NCI-H1417 (cell line): ENCODE measurements at places on chromosomes 2 and 18.

DNA sequence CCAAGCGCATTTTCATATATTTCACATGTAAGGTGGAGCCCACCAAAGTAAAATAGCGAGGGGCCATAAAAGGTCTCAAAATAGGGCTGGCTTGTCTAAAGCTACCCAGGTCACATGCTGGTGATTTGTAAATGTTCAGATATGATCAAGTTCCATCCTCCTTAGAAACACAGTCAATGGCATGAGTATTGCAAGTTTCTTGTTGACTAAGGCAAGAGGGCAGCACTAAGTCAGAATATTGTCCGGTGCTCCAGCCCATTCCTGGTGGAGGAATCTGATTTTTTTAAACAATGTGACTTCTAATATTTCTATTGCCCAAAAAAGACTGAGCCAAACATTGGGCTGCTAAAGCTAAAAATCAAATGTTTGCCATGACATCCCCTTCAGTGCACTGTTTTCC, 85.1 kb downstream of the LAMA1 start:
- no peak for DNase-seq

- DNase-seq: no peak
These were observed 169.0 kb upstream of the HAAO start for GRCh38 chr2:42961385-42961811.

DNA sequence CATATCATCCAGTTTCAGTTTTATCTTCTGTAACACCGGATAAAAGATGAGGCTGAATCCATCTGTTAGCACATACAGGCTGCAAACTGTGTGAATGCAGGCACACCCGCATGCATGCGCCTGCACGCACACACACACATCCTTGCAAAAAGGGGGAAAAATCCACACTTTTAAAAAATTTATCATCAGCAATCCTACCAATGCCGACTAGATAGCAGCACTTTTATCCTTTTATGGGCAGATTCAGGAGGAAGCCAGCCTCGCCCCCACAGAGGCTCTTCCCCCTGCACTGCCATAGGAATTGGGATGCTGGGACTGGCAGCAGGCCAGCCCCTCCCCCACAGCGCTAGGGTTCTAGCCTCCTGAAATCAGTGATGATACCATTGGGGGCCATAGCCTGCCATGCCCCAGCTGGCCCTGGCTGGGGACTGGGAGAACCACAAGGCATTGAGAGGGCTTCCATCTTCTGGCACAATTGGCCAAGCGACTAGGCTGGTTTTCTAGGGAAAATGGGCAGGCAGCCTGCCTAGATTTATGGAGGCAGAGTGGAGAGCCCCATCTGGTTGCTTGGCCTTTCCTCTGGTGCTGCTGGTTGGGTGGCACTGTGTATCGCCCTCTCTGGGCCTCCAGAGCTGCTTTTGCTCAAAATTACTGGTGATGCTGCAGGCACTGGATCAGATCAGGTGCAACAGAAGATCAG, 25.5 kb downstream of the CYRIA start:
- DNase-seq: no peak

DNA sequence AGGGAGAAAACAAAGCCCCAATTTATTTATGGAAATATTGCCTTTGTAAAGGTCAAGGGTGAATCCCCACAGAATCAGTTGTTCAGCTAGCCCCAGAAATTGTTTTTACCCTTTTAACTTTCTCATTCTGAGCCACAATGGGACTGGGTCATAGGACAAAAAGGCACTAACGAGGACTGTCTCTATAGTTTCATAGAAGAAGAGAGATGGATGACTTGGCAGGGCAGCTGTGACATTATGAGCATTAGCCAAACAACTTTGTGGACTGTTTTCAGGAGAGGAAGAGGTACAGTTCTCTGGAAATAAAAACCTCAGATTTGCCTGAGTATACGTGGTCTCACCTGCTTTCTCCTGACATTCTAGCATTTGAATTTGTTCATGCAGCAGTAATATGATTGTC, 1155.8 kb upstream of the CHAC2 start:
- peak; percentile 80 for DNase-seq

- no peak for DNase-seq
These were observed 1.3 kb downstream of the ATP5F1A start for GRCh38 chr18:46096651-46097300.

DNA sequence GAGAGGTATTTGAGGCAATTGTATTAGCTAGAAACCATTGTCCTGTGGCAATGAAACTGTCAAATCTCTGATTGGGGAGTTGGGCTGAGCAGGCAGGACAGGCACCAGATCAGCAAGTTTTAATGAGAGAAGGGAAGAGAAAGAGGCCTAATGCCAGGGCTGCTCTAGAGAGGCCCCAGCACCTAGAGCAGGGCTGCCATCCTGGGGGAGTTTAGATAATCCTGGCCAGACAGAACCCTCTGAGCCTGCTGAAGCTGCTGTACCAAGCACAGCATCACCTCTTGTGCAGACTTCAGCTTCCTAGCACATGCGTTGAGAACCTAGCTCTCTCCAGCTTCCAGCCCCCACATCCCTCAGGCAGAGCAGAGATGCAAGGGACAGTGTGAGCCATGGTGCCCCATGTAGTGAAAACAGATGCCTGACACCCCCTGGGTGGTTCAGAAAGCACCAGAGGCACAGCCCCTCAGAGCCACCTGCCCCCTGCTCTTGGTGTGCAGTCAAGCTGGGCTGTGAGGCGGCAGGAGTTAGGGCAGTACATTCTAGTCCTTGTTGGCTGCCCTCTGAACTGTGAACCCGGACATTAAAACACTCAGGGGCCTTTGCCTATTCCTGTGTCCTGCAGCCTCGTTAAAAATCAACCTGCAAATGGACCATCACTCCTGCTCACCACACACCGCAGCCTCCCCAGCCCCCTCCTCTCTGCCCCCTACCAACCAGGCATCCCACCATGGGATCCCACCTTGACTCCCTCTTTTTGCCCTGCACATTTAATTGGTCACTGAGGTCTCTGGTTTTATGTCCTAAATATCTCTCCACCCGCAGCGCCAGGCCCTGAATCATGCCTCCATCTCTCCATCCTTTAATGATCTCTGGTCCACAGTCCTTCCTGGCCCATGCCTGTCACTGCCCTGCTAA, 52.7 kb downstream of the ADD2 start:
- peak; percentile 7 for DNase-seq

DNA sequence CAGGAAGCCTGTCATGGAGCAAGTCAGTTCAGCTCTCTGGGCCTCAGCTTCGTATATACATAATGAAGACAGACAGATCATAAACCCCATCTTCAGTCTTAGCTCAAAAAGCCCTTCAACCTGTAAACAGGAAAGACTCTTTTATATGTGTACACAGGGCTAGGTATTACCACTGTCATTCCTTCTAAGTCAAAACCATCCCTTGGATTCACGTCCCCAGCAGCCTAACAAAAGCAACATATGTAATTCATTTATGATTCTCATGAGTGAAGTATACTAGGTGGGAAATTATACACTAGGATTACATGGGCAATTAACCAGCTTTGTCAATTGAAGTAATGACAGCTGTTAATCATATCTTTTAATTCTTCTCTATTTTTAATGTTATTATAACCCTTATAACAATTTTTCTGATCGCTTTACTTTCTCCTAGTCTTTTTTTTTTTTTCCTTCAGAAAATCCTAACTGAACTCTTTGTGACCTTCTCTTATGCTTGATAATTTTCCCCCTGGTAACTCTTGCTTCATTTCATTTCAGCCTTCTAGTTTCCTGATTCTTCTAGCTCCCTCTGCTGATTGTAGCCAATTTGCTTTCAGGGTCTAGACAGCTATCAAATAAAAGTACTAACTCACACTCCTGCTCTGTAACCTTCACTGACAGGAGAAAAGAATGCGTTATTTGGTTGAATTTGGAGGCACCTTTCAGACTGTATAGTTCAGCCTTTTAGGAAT, 99.7 kb downstream of the RBM43 start:
- DNase-seq: peak; percentile 90

- no peak for DNase-seq
These were observed 129.9 kb upstream of the CHST9 start for GRCh38 chr18:27314996-27315395.

DNA sequence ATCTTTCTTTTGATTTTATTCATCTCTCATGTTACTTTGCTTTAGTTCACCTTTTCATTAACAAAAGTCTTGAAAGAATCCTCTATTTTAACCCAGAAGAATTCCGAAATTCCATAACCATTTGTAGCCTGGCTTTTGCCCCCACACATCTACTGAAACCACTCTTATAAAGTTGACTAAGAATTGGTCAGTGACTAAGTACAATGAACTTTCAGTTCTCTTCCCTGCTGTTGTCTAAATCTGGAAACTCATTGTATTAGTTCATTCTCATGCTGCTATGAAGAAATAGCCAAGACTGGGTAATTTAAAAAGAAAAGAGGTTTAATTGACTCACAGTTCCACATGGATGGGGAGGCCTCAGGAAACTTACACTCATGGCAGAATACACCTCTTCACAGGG, 49.9 kb upstream of the PNPT1 start:
- DNase-seq: no peak

DNA sequence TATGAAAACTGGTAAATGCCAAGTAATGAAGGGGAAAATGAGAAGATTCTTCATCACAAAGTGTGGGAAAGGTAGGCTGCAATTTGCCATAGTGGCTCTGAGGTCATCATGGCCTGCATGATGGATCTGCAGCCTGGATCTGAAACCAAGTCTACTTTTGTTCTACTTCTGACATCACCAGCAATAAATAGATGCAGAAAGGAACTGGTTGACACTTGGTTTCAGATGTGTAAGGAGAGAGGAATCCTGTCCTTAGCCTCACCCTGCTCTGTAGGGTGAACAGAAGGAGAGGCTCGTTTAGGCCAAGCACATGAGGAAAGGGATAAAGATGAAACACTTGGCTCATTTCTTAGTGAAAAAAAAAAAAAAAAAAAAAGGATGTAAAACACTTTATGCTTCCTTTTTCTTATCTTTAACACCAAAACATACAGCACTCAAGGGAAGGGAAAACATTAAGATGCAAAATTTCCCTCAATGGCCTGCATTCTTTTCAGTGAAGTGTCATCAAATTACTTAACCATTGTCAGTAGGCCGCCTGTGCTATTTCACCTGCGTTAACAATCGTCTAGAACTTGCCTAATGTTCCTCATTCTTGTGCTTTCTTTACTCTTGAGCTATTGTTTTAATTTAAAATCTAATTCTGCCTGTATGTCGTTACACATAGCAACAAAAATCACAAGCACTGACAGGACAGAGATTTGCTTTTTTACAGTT, 3.9 kb downstream of the NEB start:
- DNase-seq: peak; percentile 7

GRCh38 chr2:160491911-160492371, 1.7 kb downstream of the RBMS1 start:
- DNase-seq: no peak

DNA sequence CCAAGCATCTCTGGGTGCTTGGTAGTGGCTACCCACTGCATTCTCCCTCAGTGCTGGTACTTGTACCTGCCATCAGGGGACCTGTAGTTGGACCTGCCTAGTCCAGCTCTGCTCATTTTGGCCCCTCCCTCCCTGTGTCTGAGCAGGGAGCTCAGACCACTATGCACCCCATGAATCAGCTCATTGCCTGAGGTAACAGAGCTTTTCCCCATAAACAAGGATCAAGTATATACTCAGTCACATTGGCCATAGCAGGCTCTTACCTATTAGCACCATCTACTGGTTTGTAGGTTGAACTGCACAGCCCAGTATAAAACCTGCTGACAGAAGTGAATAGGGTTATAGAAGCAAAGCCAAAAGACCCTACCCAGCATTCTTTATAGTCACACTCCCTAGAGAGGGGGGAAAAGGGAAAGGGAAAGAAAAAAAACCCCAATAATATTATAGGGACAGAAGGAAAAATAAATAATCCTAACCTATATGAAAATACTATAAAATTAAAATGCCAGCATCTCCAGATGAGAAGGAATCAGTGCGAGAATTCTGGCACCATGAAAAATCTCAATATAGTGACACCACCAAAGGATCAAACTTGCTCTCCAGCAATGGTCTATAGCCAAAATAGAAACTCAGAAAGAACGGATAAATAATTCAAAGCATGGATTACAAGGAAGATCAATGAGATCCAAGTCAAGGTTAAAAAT, 6.9 kb upstream of the FLACC1 start:
- DNase-seq: peak; percentile 11

- DNase-seq: no peak
These were observed 134.4 kb downstream of the MBP start for GRCh38 chr18:76997951-76998808.

GRCh38 chr2:41283079-41283775, 764.6 kb upstream of the PKDCC start:
- DNase-seq: peak; percentile 39

GRCh38 chr18:34003687-34004086, 221.0 kb downstream of the NOL4 start:
- no peak for DNase-seq

DNA sequence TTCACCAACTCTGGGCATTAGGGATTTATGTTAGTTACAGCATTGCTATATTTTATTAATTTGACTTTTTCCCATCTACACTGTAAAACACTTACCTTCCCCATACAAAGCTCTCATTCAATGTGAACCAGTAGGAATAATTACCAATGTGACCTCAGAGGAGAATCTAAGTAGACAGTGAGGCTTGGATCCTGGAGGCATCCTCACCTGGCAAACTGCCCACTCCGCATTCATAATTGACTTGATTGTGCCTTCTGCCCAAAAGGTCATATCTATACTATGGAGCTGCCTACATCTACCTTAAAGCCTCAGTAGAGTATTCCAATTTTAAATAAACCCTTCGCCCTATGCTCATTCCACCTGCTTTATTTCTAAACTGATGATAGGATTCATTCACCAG, 45.4 kb upstream of the SCN1A start:
- no peak for DNase-seq

- no peak for DNase-seq
These were observed 39.5 kb upstream of the FHL2 start for GRCh38 chr2:105438104-105438929.

- no peak for DNase-seq
These were observed 125.4 kb upstream of the RNF152 start for GRCh38 chr18:62018034-62018758.

DNA sequence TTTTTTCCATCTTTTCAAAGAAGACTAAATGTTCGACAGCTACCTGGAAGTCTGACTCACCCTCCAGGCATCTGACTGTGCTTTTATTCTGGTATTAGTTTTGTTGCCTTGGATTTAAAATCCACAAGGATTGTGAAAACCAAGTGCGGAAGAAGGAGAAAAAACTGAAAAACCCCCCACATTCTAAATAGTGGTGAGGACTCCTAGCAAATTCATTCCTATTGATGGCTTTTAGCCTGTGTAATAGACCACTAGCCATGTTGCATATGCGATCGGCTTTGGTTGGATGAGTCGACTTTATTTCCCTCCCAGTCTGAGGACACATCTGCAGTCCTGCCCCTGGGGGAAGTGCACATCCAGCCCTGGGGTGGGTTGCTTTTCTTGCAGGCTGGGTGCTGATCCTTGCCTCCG, 16.9 kb downstream of the LDLRAD4 start:
- DNase-seq: no peak

GRCh38 chr2:206858687-206859329, 80.5 kb upstream of the CPO start:
- no peak for DNase-seq

DNA sequence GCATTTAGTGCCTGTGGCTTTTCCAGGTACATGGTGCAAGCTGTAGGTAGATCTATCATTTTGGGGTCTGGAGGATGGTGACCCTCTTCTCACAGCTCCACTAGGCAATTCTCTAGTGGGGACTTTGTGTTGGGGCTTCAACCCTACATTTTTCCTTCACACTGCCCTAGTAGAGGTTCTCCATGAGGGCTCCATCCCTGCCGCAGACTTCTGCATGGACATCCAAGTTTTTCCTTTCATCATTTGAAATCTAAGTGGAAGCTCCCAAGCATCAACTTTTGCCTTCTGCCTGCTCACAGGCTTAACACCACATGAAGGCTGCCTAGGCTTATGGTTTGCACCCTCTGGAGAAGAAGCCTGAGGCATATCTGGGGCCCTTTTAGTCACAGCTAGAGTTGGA, 492.7 kb downstream of the PIK3C3 start:
- no peak for DNase-seq

- peak; percentile 29 for DNase-seq
These were observed 76.6 kb upstream of the MAP4K3 start for GRCh38 chr2:39513641-39514094.
